ENCODE measurements at places on chromosomes 2 and 18. TPM values are rescaled to one million over a fixed set of nuclear protein-coding genes. Genes with fewer than 3 reads are reported as not detected.

DNAJC5G gene
- polyA plus RNA-seq, result not detected

MTCL1 gene
- 10.3 TPM for polyA plus RNA-seq

LOXHD1 gene
- not detected for polyA plus RNA-seq

ALPP gene
- polyA plus RNA-seq, result 0.03 TPM

TSPYL6 gene
- polyA plus RNA-seq, result not detected

CD8B2 gene
- not detected for polyA plus RNA-seq

ERFE gene
- polyA plus RNA-seq, result 0.60 TPM

CCDC102B gene
- 0.10 TPM for polyA plus RNA-seq

CASP8 gene
- 11.6 TPM for polyA plus RNA-seq

TNFRSF11A gene
- 2.3 TPM for polyA plus RNA-seq

DPP4 gene
- polyA plus RNA-seq, result 0.24 TPM

ADAM23 gene
- 2.5 TPM for polyA plus RNA-seq

- DNase-seq, result no peak
Observed at GRCh38 chr2:109396202-109397180, 217.3 kb downstream of the SEPTIN10 start.

DNA sequence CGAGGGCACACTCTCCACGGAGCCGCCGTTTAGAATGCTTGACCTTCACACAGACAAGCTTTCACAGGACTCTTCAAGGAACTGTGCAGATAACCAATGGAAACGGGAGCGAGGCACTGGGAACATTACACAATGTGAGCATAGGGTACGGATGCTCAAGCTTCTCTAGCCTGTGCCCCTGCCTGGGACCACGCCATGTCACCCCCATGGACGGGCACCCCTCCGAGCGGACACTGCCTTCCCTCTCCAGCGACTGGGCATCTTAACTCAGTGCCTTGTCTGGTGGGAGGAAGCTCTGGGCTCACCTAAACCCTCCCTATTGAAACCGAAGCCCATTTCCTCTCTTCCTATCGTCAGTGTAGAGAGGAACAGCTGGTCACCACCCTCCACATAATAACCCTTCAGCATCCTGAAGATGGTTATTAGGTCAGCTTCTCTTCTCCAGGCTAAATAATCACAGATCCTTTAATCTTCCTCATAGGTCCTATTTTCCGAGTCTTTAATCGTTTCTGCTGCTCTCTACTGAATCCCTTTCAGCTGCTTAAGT is 626.7 kb downstream of the GALR1 start:
- no peak for DNase-seq

DNA sequence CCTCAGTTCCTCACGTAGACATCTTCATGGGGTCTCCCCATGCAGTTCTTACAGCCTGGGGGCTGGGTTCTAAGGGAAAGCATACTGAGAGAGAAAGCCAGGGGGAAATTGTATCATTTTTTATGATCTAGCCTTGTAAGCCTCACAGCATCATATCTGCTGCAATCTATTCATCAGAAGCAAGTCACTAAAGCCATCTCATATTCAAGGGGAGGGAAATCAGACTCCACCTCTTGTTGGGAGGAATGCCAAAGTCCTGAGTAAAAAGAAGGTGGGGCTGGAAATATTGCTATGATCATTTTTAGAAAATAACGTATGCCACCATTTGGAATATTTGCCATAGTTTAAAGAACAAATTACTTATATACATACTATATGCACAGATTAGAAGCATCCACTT is 304.6 kb downstream of the TXNL1 start:
- peak; percentile 11 for DNase-seq

GRCh38 chr18:62336618-62337017 is 11.5 kb downstream of the TNFRSF11A start:
- DNase-seq, result no peak

- no peak for DNase-seq
Observed at GRCh38 chr2:54866179-54866578, 142.7 kb downstream of the EML6 start.

GRCh38 chr2:241562269-241562891 is 3.8 kb downstream of the BOK start:
- DNase-seq, result no peak

DNA sequence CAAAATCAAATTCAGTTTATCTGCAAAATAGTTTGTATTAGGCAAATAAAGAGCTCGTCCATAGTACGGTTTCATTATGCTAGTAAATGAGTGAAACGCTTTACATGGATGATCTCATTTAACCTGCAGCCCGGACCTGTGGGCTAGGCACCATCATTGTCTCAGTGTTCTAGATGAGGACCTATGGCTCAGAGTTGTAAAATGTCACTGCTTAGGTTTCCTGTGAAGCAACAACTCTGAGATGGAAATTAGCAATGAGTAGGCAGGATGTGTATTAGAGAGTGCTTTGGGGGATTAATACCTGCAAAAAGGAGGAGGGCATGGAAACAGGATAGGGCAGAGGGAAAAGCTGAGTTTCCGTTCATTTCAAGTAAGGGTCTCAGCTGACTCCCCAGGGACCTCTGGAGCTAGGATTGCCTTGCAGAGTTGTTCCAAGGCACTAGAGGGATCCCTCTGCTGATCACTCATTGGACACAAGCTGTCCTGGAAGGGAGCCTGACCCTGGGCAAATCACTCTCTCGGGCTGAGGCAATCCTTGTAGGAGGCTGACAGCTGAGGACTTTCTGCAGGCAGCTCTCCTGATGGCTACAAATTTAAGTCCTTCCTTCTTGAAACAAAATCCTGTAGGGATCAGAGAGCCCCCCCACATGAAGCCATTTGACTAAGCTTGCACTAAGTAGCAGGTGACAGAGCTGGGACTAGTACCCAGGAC is 58.8 kb upstream of the SIX2 start:
- no peak for DNase-seq

DNA sequence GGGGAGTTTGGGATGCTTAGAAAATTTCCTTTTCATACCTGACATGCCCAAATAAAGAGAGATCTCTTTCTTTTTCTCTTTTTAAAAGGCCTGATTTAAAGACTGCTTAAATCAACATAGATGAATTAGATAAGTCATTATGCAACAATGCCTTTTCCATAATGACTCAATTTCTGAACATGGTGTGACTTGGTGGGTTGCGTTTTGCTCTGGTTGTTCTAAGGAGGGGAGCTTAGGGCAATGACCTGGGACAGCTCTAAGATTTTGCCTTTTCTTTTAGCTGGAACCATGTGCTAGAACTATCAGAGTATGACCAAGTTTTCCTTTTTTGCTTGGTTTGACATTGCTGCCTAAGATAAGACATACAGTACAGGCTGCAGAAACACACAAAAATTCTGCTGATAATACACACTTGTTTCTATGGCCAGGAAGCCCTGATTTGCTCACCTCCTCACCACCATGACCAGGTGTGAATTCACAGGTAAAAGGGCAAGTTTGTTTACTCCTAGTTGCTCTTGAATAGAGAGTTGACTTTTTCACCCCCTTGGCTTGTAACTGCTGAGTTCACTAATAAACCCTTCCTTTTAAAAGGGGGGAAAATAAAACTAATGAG is 58.1 kb upstream of the IL1RL1 start:
- peak; percentile 43 for DNase-seq

- DNase-seq, result no peak
Observed at GRCh38 chr2:18262601-18263000, 297.9 kb downstream of the RDH14 start.

- peak; percentile 4 for DNase-seq
Observed at GRCh38 chr18:45439851-45440645, 175.2 kb upstream of the SLC14A2 start.

GRCh38 chr18:12703664-12704063 is 822 bp downstream of the PSMG2 start:
- DNase-seq, result peak; percentile 17

GRCh38 chr2:189698020-189698887 is 23.8 kb downstream of the ANKAR start:
- DNase-seq, result peak; percentile 19

DNA sequence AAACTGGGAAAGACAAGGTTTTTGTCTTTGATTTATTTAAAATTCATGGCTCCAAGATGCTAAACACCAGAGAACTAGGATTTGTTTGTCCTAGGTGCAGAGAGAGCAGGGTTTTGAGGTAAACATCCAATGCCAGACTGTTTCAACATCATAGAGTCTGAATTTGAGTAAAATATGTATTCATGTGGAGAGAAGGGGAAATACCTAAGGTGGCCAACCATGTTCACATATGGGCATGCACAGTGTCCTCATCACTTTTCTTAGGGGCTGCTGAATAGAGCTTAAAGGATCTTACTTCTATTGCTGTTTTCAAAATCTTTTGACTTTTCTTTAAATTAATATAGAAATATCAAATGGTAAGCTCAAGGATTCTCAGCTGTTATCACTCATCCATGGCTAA is 287.0 kb upstream of the CCDC68 start:
- no peak for DNase-seq

GRCh38 chr2:55155764-55156281 is 76.3 kb downstream of the CLHC1 start:
- DNase-seq, result no peak

DNA sequence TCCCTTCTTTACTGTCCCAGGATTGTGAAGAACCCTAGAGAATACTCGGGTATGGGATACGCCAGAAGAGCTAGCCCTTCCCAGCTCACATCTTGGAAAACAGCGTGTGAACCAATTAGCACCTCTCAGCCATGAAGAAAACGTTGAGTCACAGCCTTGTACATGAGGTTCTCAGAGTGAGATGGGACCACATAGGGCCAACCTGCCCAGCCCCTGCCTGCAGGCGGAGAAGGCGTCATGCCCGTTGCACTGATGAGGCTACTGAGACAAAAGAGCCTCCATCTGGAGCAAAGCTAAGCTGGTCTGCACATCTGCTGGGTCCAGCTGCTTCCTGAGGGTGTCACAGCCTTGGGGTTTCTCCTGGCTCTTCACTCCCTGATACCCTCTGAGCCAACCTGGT is 92.2 kb downstream of the LBH start:
- DNase-seq, result no peak

DNA sequence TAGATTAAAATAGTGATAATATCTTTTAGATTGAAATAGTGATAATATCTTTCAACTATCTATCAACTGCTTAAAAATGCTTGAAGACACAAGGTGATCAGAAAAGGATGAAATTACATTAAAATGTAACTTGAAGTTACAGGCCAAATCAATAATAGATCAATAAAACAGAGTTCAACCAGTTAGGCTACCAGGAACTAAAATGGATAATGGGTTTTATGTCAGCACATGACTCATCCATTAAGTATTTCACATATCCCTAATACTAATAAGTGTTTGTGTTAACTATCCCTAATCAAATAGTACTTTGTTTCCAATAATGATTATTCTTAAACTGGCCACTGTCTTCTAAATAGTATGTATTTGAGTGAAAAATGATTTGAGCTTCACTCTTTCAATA is 33.7 kb downstream of the CERKL start:
- no peak for DNase-seq

- DNase-seq, result no peak
Observed at GRCh38 chr18:42436222-42436765, 481.3 kb downstream of the PIK3C3 start.

DNA sequence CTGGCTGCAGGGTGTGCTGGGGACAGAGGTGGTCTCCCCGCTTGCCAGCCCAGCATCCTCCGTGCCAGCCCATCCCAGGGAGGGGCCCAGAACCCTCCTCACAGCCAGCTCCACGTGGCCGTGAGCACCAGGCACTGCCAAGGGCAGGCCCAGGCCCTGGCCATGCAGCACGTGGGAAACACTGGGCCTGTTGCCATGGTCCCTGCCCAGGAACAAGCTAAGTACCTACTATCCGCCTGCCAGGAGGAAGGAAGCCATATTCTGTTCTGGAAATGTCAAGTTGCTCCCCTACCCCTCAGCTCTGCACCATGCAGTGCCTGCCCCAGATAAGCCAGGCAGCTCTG is 250.6 kb downstream of the CYP26B1 start:
- no peak for DNase-seq

DNA sequence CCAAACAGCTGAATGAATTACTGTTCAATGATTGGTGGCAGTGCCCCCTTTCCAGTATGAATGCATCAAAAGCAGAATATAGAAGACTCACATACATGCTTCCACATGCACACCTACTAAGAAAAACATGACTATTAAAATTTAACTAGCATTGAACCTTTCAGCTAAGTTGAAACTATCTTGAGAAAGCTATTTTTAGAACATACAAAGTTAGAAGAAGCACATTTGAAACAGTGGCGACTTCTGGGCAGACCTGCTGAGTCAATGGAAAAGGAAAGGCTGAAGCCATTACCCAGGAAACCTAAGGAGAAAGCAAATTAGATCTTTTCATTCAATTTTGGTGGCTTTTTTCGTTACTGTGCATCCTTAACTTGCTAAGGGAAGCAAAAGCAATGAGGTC is 55.9 kb downstream of the PLA2R1 start:
- DNase-seq, result no peak

- no peak for DNase-seq
Observed at GRCh38 chr2:227035711-227036367, 128.2 kb downstream of the COL4A4 start.

GRCh38 chr2:142718576-142719155 is 158.8 kb upstream of the KYNU start:
- DNase-seq, result no peak

DNA sequence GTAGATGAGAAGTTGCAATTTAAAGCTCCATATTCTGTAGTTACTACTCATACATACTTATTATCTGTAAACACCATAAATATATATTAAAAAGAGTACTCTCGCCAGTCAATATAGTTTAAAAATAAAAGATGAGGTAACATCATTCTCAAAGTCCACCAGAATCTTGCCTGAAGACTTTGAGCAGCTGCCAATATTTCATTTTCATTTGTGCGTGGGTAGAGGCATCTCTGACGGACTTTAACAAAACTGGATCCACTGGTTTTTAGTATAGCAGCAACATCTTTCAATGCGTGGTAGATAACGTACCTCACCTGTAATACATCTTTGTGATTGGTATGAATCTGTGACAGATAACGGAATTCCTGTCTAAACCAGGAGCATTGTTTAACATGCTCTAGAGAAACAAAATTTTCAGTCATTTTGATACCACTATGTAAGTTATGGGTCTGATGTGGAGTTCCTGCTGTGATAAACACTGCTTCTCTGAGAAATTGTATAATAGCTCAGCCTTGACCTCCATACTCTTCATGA is 45.0 kb downstream of the WDR75 start:
- DNase-seq, result peak; percentile 16

GRCh38 chr2:7997279-7997678 is 684.6 kb upstream of the ID2 start:
- no peak for DNase-seq

- peak; percentile 42 for DNase-seq
Observed at GRCh38 chr2:173669271-173669853, 295.8 kb downstream of the SP3 start.

DNA sequence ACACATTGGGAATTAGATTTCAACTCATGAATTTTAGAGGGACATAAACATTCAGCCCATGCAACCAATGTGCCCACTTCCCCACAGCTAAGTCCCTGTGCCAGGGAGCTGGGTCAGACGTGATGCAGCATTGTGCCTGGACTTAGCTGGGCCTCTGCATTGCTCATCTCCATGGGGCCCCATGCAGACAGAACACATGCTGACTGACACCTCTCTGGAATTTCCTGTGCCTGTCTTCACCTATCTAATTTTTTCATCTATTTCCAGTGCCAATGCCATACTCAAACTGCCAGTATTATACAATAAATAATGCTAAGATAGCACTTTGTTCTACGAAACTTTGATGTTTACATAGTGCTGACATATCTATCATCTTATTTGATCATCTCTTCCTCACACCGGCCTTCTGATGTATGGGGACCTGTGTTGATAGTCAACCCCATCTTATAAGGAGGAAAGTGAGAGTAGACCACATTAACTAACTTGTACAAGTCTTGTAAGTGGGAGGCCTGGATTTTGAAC is 92.2 kb downstream of the CDC42EP3 start:
- DNase-seq, result no peak
